Spinal cord (tissue), 10 donors: ENCODE measurements at places on chromosomes 7 and 10.

DNA sequence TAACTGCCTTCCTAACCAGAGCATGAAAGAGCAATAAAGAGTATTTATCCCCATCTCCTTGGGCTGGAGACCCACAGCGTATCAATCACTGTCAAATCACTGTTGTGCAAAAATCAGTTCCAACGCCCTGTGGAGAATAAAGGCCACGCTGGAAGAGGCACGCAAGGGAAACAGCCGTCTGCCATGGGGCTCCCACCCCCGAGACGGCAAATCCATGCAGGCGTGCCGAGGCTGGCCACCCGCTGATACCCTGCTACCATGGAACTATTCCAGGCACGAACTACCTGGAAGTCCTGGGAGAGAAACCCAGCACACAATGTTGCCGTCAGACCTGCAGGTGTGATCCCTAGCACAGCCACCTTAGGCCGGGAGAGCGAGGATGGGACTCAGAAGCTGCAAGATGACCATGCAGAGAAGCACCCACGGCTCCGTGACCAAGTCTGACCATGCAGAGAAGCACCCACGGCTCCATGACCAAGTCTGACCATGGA, 185.3 kb downstream of the DIP2C start:
- DNase-seq: no peak

DNA sequence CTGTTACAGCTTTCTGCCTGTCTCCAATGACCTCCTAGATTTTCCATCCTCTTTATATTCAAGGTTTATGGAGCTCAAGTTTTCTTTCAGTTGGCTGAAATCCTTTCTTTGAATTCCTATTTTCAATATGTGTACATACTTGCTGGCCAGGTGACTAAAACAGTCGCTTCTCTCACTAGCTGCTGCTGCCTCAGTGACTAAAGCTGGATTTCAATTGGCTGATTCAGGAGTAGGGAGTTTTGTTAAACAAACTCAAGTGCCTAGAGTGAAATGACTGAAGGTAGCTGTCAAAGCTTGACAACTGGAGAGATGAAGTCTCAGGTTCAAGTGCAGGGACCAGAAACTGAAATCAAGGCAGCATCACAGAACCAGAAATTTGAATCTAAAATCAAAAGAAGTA, 6.7 kb upstream of the POLR1F start:
- DNase-seq: no peak

DNA sequence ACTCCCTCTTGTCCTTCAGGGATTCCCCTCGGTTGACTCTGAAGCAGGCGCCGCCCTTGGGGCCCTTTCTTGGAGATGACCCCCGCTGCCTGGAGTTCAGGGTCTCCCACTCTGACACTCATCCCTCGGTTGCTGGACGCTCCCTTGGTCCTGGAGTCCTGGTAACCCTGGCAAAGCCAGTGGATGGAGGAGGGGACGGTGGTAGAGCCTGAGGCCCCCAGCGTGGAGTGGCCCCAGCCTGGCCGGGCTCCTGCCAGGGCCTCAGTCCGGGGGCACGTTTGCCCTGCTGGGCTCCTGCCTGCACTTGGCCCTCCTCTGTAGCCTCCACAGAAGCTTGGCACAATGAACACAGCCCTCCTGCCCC, 9.3 kb upstream of the CAMK2B start:
- no peak for DNase-seq

DNA sequence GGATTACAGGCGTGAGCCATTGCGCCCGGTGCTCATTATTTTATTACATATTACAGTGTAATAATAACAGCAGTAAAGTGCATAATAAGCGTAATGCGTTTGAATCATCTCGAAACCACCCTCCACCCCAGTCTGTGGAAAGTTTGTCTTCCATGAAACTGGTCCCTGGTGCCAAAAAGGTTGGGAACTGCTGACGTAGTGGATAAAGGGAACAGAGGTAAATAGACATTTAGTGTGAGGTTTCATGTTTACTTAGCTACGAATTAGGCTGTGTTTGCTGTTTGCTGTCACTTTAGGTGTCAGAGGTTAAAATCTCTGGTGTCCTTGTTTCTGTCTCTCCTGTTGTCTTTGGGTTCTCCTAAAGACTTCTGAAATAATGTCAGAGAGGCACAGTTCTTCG, 60.3 kb upstream of the SLC39A12 start:
- DNase-seq: no peak

GRCh38 chr7:107874605-107875446, 16.2 kb upstream of the DLD start:
- no peak for DNase-seq

DNA sequence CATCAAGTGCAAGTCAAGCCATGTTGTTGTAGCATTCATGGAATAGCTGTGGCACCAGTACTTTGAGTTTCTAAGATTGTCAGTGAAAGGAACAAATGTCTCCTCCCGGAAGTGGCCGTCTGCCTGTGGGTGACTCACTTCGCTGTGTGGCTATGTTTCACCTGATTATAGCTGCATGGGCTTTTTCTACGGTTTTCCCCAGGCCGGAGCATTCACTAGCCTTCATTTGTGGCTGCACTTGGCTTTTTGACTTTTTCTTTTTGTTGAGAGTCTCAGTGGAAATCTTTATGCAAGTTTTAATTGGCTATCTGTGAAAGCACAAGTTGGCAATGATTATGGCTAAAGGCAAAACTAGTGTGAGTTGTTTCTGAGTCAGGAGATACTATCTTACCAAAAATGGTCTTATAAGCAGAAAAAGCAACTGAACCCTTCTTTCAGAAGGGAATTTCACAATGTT, 35.0 kb downstream of the SRI start:
- DNase-seq: no peak

- DNase-seq: no peak
These were observed 105.5 kb upstream of the CSTF2T start for GRCh38 chr10:51804866-51805265.

DNA sequence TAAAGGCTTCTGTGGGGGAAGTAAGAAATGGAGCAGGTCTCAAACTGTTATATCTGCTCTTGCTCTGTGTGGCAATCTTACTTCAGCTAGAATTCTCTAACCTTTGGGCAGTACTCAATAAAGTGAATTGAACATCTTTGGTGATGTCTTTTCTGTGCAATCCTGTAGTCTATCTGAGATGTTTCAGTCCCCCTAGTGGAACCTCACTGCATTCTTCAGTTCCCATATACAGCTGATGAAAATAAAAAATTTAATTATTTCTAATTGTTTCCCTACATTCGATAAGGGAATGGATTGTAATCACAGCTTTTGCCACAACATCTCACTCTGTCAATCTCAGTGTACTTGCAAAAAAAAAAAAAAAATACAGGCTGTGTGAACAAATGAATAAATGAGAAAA, 522.6 kb downstream of the DNAJB9 start:
- DNase-seq: peak; percentile 22

- DNase-seq: no peak
These were observed 106.4 kb upstream of the GPR26 start for GRCh38 chr10:123559823-123560092.

- no peak for DNase-seq
These were observed 104.7 kb downstream of the ST8SIA6 start for GRCh38 chr10:17349717-17350116.

DNA sequence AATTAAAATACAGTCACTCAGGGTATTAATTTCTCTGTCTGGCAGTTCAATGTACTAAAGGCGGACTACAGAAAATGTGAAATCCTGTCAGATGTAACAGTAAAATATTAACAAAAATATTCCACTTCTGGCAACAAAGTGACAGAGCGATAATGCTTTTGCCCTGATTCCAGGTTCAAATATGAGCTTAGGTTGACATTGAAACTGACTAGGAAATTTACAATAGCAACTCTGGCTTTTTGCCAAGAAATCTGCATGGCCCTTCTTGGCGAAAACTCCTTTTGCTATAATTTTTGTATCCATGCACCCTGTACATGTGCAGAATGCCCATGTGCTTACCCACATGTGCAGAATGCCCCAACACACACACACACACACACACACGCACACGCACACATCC, 552.2 kb downstream of the MDFIC start:
- peak; percentile 57 for DNase-seq

GRCh38 chr7:139631520-139632031, 108.1 kb downstream of the CLEC2L start:
- DNase-seq: no peak

DNA sequence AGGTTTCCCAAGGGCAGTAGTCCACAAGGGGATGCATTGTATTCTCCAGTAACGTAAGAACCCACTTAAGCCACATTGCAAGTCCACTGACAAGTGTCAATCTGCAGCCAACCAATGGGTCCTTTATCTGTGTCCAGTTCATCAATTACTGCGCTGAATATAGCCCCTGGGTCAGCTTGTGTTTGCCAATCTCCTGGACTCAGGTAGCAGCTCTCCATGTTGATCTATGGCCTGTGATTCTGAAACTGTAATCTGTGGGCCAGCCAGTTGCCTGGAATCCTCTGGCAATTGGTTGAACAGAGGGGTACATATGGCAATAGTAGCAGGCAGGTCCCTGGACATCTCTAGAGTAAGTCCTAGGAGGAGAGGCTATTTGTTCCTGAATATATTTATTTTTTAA, 8.8 kb upstream of the TMEM248 start:
- no peak for DNase-seq

DNA sequence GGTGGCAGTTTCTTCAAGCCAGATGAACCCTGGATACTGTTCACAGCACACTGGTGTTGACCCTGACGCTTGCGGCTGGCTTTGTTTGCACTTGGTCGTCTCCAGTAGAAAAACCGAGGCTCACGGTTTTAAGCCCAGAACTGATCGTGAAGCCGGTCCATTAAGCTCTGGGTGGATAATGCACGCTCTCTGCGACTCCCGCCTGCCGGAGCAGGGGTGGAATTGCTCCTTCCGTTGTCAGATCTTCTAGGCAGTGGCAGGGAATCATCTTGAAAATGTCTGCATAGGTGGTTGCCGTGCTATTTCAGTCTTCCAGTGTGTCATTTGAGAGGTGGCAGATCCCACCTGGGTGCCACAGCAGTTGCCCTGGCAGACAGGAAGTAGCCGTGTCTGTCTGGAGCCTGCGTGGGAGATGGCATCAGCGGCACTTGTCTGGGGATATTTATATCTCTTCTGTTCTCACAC, 35.9 kb upstream of the AP5Z1 start:
- no peak for DNase-seq

DNA sequence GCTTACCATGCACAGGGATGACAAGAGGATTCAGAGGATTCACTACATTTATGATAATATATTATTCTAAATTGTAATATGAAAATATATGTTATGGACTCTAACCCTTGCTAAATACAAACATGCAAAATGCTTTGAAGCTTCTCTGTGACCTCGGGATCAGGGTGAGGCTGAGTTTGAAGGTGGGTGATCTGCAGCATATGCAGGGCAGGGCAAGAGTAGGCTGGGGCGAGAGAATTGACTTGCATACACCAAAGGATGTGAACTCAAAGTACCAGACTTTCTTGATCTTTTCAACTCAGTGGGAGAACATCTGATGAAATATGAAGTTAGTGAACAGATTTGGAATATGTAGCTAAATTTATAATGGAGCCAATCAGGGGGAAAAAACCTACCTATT, 57.0 kb downstream of the GPR158 start:
- DNase-seq: no peak

DNA sequence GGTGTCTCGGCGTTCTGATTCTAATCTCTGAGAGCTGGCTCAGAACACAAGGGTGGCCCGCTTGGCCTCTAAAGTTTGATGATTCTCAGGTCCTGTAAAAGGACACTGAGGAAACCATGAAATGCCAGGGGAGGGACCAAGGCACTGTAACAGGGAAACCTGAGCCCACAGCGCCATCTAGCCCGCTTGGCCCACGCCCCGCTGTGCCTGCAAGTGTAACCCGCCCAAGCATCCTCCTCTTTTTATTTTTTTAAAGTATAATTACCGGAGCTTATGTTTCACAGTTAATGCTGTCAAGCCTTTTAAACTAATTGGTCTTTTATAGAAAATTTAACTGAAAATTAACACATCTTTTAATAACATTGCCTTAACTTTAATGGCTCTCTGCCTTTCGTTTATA, 734.7 kb downstream of the KCNMA1 start:
- no peak for DNase-seq

- no peak for DNase-seq
These were observed 75.5 kb downstream of the ZNF777 start for GRCh38 chr7:149385195-149385950.

GRCh38 chr7:72268796-72269195, 143.3 kb downstream of the CALN1 start:
- no peak for DNase-seq

DNA sequence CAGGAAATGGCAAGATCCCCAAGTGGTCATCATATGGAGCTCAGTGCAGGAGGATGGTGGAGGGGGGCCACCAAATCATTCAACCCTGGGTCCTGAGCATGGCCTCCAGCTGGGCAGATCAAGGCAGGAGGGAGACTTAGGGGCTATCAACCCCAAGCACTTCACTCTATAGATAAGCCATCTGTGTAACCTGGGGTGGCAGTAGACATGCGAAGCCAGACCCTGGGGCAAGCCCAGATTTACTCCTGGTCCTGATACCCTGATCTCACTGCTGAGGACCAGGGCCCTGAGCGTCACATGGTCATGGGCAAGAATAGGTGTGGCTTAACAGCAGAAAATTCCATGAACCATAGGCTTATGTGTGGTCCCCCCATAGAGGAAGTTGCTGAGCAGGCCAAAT, 173.0 kb upstream of the ADCY1 start:
- no peak for DNase-seq

DNA sequence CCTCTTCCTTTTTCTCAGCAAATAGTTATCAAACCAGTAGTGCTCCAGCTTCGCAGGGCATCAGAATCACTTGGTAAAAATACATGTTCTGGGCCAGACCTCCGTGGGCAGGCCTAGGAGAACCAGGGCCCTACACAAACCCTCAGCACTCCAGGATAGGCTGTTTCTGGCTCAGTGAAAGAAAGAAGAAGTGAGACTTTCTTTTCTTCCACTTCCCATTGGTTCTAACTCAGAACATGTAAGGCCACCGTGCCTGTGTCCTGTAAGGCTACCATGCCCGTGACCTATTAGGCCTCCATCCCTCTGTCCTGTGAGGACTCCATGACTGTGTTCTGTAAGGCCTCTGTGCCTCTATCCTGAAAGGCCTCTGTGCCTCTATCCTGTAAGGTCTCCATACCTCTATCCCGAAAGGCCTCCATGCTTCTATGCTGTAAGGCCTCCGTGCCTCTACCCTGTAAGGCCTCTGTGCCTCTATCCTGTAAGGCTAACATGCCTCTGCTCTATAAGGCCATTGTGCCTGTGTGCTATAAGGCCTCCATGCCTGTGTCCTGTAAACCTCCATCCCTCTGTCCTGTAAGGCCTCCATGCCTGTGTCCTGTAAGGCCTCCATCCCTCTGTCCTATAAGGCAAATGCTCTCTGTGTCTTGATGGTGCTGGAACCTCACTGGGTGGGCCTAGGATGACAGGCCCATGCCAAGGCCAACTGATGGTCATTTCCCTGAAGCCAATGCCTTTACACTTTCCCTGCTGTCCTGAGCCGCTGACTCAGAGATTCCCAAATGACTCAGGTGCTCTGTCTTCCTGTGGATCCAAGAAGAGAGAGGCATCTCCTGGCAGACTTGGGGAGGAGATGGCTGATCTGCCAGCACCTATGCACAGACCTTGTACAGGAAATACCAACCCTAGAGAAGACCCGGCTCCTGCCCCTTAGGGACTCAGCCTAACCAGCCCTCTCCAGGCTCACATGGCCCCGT, 96.6 kb upstream of the CACUL1 start:
- DNase-seq: no peak
